Stimulated activated CD4-positive, alpha-beta T cell treated with anti-CD3 and anti-CD28 coated beads, Interleukin-1b, Interleukin-23, amount 100 ng/mL, for 4 hours (primary cell): ENCODE measurements at places on chromosomes 1 and 21.

- no peak for DNase-seq
Measured at GRCh38 chr1:95325349-95325748, 91.3 kb downstream of the RWDD3 start.

DNA sequence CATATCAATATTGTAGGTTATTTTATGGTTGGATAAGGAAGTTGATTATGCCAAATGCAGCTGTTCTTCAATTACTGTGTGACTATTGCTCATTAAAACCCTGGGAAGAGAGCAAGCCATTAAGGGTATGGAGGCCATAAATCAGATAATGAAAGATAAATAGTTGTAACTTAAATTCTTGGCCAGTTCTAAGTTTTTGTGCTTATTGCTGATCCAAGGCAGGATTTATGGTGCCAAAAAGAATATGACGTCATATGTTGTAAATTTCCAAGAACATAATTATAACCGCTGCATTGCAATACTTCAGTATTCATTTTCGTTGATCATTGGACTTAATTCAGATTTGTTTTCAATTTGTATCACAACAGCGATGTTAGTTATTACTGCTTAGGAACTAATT is 211.6 kb downstream of the LRRC40 start:
- DNase-seq = no peak

DNA sequence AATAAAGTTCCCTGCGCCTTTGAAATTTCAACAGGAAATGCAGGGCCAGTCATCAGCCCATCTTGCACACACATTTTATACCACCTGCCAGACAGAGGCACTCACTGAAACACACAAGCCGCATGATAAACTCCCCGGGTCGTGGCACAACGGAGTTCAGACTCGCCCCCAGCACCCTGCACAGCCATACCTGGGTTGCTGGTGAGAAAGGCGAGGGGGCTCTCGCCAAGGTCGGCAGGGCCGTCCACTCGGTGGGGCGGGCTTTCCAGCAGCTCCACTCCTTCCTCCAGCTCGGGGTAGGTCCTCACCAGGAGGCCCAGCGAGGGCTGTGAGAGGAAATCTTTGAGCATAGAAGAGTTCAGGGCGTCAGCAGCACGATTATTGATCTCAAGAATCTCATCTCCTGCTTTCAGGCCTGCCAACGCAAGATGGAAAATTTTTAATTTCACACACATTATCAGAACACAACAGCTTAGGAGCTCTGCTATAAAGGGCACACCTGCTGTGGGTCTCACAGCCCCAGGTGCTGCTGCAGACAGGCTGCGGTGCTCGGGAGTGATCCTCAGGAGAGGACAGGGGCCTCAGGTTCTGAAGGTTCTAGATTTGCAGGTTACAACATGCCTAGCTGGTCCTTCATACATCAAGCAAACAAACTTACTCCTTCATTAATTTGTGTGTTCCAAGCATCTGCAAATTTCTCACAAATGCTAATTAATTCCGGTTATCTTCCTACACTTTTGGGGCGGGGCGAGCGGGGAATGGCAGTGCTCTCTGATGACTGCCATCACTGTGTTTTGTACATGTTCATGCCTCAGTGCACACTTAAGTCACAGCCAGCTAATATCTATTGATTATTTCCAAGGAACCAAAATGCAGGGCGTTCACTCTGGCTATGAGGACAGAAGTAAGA is 144.2 kb upstream of the KRTAP19-8 start:
- no peak for DNase-seq

DNA sequence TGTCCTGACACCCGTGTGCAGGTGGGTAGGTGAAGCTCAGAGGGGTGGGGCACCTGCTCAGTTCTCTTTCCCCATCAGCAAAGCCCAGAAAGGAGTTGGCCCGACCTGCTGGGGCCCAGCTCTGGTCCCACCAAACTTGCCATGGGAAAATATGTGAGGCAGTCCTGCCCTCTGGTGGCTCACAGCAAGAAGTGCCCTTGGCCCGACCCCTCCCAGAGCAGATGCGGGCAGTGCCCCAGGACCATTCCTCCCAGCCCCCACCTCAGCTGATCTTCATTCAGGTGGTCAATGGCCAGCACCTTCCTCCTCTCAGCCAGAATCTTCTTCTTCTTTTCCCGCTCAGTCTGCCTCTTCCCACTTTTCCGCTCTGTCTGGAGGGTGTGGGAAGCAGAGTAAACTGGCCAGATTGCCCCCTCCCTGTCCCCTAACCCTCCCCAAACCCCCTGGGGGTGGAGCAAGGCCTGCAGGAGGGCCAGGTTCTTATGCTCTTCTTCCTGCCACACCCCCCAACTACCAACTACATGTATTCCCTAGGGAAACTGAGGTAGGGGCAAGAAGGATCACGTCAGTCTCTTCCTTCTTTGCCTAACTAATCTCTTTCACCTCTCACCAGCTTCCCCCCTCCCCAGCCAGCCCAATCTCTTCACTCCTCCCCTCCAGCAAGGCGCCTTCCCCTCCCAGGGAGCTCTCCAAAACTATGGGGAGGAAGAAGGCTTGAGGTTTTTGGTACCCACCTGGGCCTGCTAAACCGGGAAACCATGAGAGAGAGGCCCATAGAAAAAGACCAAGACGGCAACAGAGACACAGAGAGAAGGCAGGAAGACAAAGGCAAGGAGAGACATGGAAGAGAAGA is 15.6 kb downstream of the TNNT2 start:
- no peak for DNase-seq

GRCh38 chr1:35364741-35365140 is 96.2 kb downstream of the ZMYM4 start:
- no peak for DNase-seq

- no peak for DNase-seq
Measured at GRCh38 chr1:25924454-25924853, 18.2 kb upstream of the STMN1 start.

DNA sequence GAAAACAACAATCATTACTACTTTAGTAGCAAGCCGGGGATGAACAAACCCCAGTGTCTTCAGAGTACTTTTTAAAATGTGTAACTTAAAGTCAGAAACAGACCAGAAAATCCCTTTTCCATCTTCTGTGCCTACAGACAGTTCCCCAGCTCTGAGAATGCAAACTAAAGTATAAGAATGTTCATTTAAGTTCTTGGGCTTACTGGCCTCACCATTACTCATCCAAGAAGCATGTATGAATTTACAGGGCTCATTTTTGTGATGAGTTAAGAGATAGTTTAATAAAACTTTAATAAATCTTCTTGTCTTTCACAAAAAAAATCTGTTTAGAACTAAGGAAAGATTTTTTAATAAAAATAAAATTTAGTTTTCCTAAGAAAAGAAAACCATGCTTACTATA is 4.6 kb downstream of the LPGAT1 start:
- no peak for DNase-seq
